ENCODE measurements at places on chromosomes 3 and 15.

DNA sequence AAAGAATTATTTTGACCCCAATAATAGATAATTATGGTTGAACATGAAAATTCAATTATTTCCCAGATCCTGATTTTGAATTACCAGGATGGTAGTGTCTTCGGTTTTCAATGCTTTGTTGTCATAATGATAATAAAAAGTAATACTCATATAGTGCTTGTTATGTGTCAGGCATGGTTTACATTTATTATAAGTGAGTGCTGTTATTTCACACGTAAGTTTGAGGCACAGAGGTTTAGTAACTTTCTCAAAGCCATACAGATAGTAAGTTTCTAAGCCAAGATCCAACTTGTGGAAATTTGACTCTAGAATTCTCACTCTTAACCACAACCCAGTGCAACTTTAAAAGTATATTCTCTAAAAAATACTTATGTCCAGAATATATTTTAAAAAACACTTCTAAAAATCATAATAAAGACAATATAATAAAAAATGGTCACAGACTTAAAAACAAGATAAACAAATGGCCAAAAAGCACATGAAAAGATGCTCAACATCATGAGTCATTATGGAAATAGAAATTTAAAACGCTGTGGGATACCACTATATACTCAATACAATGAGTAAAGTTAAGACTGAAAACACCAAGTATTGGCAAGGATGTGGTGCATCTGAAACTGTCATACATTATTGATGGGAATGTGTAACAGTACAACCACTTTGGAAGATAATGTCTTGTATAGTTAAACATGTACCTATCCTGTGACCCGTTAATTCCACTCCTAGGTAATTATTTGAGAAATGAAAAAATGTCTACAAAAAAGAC, 45.2 kb downstream of the SPRED1 start:
- DNase-seq = no peak

- no peak for DNase-seq
These were observed 73.9 kb downstream of the RNF13 start for GRCh38 chr3:149886957-149887356.

- DNase-seq = no peak
These were observed 303.3 kb upstream of the ATP10A start for GRCh38 chr15:26166429-26166828.

- no peak for DNase-seq
These were observed 1248.5 kb downstream of the ROBO1 start for GRCh38 chr3:78519281-78519680.

DNA sequence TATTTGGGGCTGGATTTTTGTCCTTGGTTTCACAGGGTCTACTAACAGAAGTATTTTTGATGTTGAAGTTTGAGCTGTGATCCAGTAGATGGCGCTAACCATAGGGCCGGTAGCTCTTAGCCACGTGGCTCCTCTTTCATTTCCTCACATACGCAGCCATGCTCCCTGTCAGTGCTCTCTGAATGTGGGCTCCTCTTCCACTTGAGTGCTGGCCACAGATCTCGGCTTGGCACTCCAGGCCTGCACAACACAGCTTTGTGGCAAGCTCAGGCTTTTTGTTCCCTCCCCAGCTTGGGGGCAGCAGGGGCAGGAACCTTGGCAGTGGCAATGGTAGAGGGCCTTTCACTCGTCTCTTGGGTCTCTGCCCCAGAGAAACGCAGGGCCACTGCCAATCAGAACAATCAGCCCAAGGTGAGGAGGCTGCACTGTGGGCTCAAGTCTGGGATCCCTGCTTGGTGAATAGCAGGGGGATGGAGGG, 18.6 kb upstream of the DNAAF4 start:
- peak; percentile 63 for DNase-seq

Measured in HepG2 (cell line).